ENCODE measurements at places on chromosomes 12 and 14.
A peak's percentile ranks its signal among the peaks of the same experiment; 100 is the strongest.

DNA sequence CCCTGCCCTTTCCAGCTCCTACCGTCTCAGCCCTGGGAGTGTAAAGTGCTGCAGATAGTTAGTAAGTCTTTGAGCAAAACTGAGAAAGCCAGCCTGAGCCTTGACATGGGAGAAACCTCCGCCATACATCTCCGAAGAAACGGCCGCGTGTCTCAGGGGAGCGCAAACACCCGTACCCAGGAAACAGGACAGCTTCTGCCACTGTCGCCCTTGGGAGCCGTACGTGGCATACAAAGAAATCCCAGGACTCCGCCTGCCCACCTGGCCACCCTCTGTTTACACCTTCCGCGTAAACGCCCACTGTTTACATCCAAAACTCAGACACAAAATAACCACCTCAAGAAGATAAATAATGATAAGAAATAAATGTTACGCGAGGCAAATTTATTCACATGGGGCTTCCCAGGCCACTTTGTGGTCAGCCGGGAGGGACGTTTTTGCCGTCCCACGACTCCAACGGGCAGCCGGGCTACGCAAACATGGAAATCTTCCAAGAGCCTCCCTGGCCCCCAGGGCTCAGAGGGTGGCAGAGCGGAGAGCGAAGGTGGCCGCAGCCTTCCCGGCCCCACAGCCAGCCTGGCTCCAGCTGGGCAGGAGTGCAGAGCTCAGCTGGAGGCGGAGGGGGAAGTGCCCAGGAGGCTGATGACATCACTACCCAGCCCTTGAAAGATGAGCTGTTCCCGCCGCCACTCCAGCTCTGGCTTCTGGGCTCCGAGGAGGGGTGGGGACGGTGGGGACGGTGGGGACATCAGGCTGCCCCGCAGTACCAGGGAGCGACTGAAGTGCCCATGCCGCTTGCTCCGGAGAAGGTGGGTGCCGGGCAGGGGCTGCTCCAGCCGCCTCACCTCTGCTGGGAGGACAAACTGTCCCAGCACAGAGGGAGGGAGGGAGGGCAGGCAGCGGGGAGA lies at the start of gene BDKRB2:
BDKRB2 (plus strand) TSS at position 689 of the 908 bp plus-strand sequence. CDS start 32,269 bp downstream, outside the sequence.
- DNase-seq = peak; percentile 45

GRCh38 chr12:25796523-25797000 lies 161.9 kb upstream of the RASSF8 start:
- no peak for DNase-seq

- DNase-seq = no peak
Observed at GRCh38 chr12:96401076-96401871, 1.0 kb upstream of the CDK17 start.

- no peak for DNase-seq
Observed at GRCh38 chr14:102234331-102235264, 70.4 kb downstream of the MOK start.
